ENCODE measurements at places on chromosomes 1 and 21.

- no peak for DNase-seq
Measured at GRCh38 chr1:61753998-61754508, 11.8 kb downstream of the PATJ start.

GRCh38 chr1:23524716-23525401 lies 6.2 kb downstream of the E2F2 start:
- DNase-seq = no peak

GRCh38 chr1:35350872-35351271 lies 82.4 kb downstream of the ZMYM4 start:
- DNase-seq = no peak

DNA sequence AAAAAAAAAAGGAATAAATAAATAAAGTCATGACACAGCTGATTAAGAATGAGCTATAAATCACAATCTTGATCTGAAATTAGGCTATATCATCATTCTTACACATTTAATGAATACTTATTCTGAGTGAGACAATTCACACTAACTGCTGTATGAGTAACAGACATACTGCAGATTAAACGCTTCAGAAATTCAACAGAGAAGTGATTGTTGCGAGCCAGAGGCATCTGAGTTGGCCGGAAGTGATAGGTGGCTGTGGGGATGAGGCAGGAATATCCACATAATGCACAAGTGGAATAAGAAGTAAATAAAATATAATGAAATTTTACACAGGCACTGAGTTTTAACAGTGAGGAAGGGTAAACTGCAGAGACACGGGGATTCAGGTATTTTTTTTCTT lies 142.4 kb downstream of the APP start:
- no peak for DNase-seq

GRCh38 chr1:39680751-39681150 lies 8.8 kb upstream of the NT5C1A start:
- DNase-seq = no peak

DNA sequence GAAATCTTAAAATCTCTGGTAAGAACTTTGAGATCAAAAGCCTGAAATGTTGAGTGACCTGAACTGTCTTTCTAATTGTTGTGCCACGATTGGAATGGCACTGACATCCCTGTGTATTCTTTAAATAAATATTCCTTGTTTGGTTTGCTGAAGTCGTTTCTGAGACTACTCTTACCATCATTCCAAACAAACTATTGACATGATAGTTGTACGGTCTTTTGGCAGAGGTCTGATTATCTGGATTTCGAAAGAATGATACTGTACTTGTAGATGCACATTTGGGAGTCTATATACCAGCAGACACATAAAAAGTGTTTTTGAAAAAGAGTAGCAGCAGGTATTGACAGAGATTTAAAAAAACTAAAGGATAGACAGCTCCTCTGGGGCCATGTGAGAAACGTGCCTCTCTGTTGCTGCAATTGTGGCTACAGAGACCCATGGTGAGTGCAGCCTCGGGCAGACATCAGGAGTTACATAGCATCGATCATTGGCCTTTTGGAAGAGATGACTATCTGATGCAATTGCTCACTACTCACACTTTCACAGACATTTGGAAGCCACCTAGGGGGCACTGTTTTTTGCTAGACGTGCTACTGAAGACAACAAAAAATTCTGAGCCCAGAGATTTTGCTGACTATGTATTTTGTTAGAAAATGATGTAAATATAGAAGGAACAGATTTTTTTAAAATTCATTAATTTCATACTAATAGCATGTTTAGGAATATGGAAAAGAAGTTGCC lies 464.5 kb downstream of the KCNT2 start:
- no peak for DNase-seq

GRCh38 chr1:44848456-44849181 lies 5.6 kb upstream of the PTCH2 start:
- DNase-seq = no peak

- no peak for DNase-seq
Measured at GRCh38 chr1:96374076-96374762, 347.4 kb upstream of the PTBP2 start.

GRCh38 chr1:237390823-237391222 lies 348.8 kb downstream of the RYR2 start:
- DNase-seq = no peak

DNA sequence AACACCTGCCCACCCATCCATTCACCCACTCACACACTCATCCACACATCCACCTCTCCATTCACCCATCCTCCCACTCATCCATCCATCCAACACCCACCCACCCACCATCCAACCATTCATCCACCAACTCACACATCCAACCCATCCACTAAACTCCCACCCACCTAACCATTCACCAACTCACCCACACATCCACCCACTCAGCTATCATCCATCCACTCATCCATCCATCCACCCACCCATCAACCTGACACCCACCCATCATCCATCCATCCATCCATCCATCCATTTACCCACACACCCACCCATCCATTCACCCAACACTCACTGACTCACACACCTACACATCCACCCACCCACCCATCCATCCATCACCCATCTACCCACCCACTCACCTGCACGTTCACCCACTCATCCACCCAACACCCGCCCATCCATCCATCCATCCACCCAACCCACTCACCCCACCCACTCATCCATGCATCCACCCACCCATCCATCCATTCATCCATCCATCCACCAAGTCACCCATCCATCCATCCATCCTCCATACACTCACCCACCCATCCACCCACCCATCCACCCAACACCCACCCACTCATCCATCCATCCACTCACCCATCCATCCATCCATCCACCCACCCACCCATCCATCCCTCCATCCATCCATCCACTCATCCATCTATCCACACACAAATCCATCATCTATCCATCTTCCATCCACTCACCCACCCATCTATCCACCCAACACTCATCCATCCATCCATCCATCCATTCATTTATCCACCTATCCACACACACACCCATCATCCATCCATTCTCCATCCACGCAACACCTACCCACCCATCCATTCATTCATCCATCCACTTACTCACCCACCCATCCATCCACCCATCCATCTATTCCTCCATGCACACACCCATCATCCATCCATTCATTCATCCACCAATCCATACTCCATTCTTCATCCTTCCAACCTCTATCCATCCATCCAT lies 17.4 kb upstream of the PRDM16 start:
- DNase-seq = no peak

- DNase-seq = no peak
Measured at GRCh38 chr1:197595304-197595904, 179.9 kb downstream of the DENND1B start.

- DNase-seq = peak; percentile 9
Measured at GRCh38 chr1:84298328-84298683, 3.2 kb upstream of the SAMD13 start.

- no peak for DNase-seq
Measured at GRCh38 chr1:31376375-31377134, 3.7 kb upstream of the FABP3 start.

GRCh38 chr1:110606657-110607535 lies 738 bp upstream of the KCNA2 start:
- no peak for DNase-seq

GRCh38 chr1:212819726-212820125 lies 27.7 kb downstream of the SPATA45 start:
- DNase-seq = no peak

DNA sequence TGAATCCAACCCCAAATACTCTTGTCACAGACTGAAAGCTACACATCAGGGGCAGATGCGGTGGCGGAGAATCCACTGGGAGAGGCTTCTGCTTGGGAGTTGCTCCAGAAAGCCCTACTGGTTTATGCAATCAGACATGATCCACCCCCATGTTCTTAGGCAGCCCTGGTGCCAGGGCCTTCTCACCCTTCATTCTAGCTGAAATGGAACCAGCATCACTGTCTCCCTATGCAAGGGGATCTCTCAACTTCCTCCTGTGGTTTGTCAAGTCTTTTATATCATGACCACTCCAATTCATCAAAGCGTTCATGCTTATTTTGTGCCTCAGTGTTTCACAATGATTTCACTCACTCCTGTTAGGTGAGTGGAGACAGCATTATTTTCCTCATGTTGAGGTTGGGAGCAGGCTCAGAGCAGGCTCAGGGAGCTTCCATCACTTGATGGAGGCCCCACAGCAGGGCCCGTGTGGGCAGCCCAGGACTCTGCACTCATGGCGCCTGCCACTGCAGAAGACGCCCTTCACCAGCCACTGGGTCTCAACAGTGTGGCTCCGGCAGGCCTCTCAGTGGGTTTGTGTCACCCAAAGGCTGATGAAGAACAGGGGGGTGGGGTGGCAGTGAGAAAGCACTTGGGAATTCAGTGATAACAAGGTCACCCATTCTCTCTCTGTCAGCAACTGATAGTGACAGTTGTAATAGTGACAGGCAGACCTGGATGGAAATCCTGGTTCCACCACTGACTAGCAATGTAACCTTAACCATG lies 67.1 kb downstream of the CD58 start:
- DNase-seq = no peak

DNA sequence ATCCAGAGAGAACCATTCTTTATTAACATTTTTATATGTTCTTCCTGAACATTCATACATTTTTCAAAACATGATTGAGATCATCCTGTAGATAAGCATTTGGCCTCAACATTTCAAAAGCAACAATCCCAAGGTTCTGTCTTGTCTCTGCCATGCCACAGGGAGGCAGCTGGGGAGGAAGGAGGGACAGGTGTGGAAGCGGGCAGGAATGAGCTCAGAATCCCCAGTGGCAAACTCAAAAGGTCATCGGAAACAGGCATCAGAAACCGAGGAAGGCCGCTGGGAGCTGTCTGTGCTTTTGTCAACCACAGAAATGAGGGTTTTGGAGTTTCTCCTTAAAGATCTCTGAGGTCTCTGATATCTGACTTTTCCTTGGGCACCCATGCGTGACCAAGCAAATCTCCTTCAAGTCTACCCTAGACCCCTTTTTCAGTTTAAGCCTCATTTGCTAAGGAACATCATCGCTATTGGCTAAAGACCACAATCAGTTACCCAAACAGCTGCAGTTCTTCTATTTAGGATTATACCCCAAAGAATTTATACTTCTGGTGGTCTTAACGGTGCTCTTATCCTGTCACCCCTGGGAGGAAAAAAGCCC lies 34.0 kb downstream of the RASSF5 start:
- no peak for DNase-seq

DNA sequence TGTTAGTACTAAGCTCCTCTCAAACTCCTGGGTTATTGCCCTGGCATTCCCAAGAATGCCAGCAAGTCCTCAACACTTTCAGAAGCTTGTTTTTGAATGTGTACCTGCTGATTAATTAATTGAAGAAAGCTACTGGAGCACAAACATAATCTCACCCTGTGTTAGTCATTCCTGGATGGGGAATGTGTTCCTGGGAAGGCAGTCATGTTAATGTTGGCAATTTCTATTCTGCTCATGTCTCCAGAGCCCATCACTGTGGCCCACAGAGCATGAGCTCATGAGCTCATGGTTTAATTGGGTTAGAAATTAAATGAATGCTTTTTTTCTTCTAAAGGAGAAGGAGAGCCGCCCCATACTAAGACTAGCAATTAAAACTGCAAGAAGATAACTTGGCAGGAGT lies 31.9 kb upstream of the KCNA3 start:
- DNase-seq = no peak

- DNase-seq = no peak
Measured at GRCh38 chr1:12048372-12048771, 14.7 kb upstream of the TNFRSF8 start.

DNA sequence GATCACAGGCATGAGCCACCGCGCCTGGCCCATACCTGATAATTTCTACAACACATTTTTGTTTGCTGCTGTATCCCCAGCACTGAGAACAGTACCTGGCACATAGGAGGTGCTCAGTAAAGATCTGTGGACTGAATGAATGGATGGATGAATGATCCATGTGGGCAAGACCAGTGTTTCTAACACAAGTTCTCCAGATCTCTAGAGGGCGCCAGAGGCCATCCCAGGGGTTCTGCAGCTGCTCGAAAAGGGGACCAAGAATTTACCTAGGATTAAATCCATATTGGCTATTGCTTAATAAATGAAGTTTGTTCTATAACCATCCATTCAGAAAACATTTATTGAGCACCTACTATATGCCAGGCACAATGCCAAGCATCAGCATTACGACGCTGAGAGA lies 167.7 kb downstream of the ACTL8 start:
- DNase-seq = no peak

- DNase-seq = no peak
Measured at GRCh38 chr1:2956576-2956975, 64.7 kb upstream of the ACTRT2 start.

GRCh38 chr21:45991606-45992300 lies 10.2 kb downstream of the COL6A1 start:
- DNase-seq = no peak

DNA sequence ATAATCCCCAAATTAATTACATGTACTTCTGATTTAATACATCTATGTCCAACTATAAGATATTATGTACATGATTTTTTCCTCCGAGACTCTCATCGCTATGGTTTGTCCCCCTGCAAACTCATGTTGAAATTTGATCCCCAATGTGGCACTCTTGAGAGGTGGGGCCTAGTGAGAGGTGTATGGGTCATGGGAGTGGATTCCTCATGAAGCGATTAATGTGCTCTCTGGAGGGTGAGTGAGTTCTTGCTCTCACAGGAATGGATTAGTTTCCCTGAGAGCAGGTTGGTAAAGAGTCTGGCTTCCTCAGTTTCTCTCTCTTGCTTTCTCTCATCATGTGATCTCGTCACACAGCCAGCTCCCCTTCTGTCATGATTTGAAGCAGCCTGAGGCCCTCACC lies 16.1 kb downstream of the HSF2BP start:
- DNase-seq = no peak

- no peak for DNase-seq
Measured at GRCh38 chr21:35942211-35943144, 117.8 kb downstream of the SETD4 start.

DNA sequence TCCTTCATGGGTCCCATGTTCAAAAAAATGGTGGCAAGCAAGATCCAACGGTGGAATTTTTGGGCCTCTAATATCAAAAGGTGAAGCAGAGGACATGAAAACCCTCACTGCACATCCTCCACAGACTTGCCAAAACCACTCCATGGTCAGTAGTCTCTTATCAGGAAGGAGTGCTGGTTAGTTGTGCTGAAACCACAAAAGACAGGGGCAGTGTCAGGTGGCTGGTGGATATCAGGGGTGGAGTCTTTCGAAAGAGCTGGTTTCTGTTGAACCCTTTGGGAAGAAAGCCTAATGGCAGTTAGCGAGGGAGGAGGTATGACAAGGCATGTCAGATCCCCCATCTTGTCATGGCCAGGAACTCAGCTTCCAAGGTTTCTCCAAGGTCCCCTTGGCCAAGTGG lies 395.9 kb upstream of the CAMK1G start:
- DNase-seq = no peak

GRCh38 chr1:237050185-237050584 lies 8.2 kb downstream of the RYR2 start:
- DNase-seq = no peak

DNA sequence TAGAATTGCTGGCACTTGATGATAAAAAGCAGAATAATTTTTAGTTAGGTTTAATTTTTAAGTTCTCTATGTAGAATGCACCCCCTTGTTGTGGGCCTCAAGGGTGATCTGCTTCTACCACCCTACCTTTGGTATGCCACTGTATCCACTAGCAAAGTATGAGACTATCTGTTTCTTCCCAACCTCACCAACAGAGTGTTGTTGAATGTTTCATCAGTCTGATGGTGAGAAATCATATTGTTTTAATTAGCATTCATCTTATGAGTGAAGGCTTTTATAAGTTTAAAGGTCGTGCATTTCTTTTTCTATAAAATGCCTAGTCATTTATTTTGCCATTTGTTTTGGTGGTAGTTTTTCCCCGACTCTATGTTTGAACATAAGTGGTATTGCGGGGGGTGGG lies 141.0 kb downstream of the MAGI3 start:
- no peak for DNase-seq

GRCh38 chr1:192311281-192311680 lies 5.5 kb upstream of the RGS21 start:
- no peak for DNase-seq
